ENCODE measurements at places on chromosomes 6 and 20.

DNA sequence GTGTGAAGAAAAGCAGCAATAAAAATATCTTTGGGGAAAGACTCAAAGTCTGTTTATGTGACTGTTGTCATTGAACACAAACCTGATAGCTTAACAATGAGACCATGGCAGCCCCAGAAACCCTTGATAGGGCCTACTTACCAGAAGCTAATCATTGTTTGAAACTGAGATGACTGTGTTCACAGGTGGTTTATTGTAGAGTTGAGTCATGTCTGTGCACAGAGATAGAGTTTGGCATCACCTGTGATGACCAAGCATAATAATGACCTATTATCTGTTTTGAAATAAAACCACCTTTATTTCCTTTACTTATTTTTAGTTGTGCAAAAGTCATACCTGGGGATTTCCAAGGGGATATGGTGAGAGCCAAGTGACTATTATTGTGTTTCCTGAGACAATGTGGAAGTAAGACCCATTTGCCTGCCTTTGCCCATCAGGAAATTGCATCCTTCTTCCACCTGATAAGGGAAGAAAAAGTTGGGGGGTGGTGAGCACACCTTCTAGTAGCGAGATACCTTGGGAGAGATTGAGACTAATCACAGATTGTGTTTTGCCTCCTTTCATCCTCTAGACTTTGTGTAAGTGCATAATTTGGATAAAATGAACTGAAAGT lies 456.9 kb upstream of the JAG1 start:
- DNase-seq, result no peak

- no peak for DNase-seq
Measured at GRCh38 chr20:45872626-45873025, 8.4 kb upstream of the ZSWIM1 start.

DNA sequence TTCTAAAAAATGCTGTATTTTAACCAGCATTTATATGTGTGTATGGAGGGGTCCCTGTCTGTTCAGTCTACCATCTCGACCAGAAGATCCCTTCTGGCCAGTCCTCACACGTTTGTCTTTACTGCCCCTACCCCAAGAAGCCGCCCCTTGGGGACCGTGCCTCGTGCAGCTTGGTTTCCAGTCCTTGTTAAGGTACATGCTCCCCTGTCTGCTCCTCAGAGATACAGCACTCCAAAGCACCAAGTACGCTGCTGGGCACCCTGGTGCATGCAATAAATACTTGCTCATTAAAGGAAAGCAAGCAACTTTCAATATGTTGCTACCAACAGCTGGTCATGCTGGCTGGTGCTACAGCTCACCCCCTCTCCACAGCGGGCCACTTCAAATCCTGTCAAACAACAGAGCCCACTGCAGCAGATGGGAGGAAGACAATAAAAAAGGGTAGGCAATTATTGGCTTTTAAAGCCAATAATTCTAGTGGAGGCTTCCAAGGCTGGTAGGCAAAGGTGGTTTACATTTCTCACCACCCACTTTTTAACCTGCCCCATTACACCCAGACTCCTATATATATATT lies 61.6 kb downstream of the PSMG4 start:
- no peak for DNase-seq

DNA sequence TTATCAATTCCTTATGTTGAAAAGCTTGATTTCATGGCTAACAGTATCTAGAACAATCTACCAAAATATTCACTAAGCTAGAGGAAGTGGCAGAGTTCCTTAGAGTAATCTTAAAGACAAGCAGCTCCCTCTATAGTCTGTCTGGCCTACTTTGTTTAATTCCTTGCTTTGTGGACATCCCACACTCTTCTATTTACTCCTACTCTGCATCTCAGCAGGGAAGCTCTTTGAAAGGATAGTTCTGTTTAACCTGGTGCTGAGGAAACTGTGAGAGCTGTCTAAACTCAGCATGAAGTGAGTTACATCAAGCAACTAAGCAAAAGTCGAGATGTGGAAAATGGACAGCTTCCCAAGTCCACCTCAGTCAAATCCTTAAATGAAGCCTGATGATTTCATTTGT lies 4.3 kb downstream of the REV3L start:
- peak; percentile 52 for DNase-seq

DNA sequence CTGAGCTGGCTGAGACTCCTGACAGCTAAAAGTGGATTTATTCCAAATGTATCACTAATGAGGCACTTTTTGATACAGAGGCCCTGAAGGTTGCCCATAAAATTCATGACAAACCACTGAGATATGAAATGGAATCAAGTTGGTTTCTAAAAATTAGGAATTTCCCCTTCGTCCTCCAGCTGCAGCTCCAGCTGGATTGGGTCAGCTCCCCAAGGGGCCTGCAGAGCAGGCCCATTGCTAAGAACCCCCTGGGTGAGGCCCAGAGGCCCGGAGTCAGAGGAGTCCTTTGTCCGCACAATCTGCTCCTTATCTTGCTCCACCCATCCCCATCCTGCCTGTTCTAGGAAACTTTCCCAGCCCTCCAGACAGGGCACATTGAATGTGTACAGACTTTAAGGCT lies 163.5 kb upstream of the TOP1 start:
- DNase-seq, result no peak

DNA sequence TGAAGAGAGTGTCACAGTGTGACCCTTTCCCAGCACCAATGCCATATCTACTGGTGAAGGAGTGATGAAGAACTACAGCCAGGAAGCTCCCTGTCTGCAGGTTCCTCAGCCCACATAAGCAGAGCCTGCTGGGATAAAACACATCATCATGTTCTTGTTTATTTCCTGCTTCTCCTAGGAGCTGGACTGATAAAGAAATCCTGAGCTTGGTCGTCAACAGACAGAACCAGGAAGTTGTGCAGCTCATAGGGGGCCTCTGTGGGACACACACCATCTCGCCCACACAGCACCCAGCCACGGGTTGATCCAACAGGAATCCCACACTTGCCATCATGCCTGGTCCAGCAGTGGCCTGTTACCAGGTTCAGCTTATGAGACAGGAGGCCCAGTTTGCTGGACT lies 2.8 kb upstream of the CSTL1 start:
- no peak for DNase-seq

GRCh38 chr6:112296122-112296521 lies 41.8 kb upstream of the LAMA4 start:
- DNase-seq, result no peak

- no peak for DNase-seq
Measured at GRCh38 chr20:41398408-41398807, 31.8 kb upstream of the EMILIN3 start.

DNA sequence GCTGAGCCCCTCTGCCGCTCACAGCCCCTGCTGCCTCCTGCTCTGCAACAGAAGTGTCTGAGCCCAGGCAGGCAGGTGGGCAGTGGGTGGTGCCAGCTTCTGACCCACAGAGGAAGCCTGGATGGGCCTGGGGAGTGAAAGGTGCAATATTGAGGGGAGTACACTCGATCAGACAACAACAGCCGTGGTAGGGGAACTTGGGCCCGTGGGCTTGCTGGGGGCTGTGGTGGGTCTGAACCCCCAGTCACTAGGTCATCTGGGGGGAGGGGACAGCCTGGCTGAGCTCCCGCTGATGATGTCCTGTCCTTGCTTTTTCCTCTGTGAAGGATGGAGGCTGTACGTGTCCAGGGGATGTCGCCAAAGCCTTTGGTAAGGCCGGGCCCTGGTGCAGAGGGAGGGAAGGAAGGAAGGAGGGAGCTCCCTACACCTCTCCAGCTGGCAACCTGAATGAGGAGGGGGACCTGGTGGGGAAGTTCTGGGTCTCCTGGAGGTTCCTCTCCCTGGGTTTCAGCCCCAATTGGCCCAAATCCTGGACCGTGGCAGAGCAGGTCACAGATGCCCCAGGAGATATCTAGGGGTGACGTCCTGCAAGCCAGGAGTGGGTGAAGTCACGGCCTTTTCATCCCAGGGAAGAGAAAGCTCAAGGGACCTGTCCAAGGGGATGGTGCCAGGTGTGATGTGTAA lies 47.2 kb downstream of the GMPR start:
- DNase-seq, result no peak

GRCh38 chr6:5765141-5765760 lies 241.5 kb downstream of the NRN1 start:
- DNase-seq, result no peak

DNA sequence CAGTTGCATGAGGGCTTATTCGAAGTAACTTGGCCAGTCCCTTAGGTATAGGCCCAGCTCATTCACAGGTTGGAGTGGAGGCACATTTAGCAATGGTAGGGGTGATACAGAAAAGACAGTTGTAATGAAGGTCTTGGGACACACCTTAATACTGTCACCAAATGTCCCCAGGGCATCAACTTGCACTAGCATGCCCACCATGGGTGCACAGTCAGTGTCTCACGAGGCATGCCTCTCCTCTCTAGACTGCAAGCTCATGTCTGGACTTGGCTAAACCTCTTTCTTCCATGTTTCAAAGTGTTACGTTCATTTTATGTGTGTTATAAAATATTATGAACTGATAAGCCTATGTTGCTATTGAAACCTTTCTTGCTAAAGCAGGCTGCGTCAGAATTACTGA lies 124.0 kb upstream of the ECI2 start:
- no peak for DNase-seq

- no peak for DNase-seq
Measured at GRCh38 chr20:24960861-24961260, 11.8 kb downstream of the CST7 start.

GRCh38 chr6:7080311-7080710 lies 27.4 kb upstream of the RREB1 start:
- no peak for DNase-seq

DNA sequence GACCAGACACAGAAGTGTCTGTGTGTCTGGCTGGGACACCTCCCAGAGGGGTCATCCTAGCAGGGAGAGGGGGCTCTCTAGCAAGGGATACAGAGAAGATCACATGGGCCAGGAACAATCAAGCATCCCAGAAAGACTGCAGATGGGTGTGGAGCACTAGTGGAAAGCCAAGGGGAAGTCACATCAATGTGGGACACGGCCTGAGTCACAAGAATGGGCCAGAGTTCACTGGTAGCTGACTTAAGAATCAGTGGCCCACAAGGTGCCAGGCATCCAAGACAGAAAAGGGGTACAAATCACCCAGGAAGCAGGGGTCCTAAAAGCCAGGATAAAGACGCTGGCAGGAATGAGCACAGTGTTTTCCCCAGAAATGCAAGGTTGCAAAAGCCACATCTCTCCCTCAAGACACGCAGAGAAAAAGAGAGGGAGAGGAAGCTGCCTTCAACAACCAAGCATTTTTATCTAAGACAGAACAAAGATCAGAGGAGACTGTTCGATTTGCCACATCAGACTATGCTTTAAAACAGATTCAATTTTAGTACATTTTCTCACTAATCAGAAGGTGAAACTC lies 113.6 kb upstream of the DST start:
- no peak for DNase-seq

- no peak for DNase-seq
Measured at GRCh38 chr20:5748246-5748645, 2.0 kb upstream of the SHLD1 start.

GRCh38 chr6:23377830-23378229 lies 748.2 kb upstream of the NRSN1 start:
- DNase-seq, result no peak

DNA sequence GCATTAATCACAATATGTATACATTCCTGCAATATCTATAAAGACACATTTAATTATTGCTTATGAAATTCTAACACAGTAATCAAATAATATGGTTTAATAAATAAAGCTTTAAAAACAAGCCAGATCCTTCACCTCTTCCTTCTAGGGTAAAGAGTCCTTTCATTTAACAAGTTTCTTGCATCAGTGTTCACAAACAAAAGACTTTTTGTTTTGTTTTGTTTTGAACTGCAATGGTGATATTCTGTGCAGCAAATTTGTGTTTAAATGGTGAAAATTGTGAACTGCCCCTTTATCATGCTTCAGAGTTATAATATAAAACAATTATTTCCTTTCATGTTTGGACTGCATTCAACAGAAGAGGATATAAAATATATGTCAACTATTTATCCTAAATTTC lies 177.3 kb downstream of the EPHA7 start:
- DNase-seq, result no peak

DNA sequence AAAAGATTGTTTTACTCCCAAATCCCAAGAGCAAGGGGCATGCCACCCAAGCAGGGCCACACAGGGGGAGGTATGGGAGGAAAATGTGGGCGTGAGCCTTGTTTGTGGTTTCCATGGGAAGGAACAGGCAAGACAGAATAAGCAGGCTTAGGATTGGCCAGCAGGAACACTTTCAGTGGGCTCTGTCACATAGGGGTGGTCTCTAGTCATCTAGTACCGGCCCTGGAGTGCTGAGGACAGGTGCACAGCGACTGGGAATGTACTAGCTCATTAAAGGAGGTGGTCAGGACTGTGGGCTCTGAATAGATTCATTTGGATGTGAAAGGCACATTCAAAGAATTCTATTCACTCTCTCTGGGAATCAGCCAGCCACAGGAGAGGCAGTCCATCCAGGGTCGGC lies 175.6 kb downstream of the TBC1D7 start:
- no peak for DNase-seq

GRCh38 chr6:133591275-133591674 lies 297.6 kb upstream of the TCF21 start:
- DNase-seq, result no peak

- no peak for DNase-seq
Measured at GRCh38 chr6:42100029-42100901, 42.2 kb downstream of the C6orf132 start.

- DNase-seq, result no peak
Measured at GRCh38 chr6:57435475-57436160, 118.2 kb downstream of the PRIM2 start.

GRCh38 chr20:47136782-47137181 lies 219.7 kb downstream of the ZMYND8 start:
- DNase-seq, result no peak

GRCh38 chr6:46926481-46926880 lies 4.7 kb upstream of the ADGRF5 start:
- DNase-seq, result no peak

DNA sequence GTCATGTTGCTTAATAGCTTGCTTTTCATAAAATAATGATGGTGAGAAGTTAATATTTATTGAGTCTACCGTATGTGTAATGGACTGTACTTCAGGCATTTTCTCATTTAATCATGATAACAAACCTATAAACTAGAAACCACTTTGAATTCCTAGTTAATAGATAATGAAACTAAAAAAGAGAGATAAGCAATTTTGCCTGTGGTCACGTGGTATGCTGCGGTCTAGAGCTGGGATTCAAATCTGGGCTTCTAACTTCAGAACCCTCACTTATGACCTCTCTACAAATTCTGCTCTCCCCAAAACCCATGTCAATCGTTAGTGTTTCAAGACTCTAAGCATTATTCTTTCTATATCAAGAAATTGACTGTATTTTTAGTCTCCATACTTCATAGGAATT lies 700.7 kb downstream of the PRKN start:
- DNase-seq, result no peak

DNA sequence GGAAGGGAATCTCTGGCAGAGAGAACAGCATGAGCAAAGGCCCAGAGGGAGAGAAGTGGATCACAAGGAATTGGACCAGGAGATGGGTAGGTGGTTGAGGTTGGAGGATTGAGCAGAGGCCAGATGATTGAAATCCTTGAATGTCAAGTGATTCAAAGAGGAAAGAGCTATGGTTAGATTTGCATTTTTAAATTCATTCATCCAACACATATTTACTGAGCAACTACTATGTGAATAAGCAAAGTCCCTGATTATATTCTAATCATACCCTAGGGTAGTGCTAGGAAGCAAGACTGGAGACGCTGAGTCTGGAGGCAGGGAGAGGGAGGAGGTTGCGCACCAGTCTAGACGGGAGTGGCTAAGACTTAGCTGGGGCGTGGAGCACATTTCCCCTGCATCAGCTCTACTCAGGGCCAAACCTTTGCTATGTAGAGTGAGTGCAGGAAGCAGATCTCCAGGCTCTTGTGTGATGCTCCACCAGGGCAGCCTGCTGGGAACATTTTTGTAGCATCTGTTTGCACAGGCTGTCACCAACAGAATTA lies 40.2 kb downstream of the EYA2 start:
- DNase-seq, result no peak

GRCh38 chr6:11938285-11938890 lies 73.7 kb upstream of the HIVEP1 start:
- DNase-seq, result no peak

All from CD4-positive, CD25-positive, alpha-beta regulatory T cell (primary cell).